ENCODE measurements at places on chromosomes 12 and 14.

DNA sequence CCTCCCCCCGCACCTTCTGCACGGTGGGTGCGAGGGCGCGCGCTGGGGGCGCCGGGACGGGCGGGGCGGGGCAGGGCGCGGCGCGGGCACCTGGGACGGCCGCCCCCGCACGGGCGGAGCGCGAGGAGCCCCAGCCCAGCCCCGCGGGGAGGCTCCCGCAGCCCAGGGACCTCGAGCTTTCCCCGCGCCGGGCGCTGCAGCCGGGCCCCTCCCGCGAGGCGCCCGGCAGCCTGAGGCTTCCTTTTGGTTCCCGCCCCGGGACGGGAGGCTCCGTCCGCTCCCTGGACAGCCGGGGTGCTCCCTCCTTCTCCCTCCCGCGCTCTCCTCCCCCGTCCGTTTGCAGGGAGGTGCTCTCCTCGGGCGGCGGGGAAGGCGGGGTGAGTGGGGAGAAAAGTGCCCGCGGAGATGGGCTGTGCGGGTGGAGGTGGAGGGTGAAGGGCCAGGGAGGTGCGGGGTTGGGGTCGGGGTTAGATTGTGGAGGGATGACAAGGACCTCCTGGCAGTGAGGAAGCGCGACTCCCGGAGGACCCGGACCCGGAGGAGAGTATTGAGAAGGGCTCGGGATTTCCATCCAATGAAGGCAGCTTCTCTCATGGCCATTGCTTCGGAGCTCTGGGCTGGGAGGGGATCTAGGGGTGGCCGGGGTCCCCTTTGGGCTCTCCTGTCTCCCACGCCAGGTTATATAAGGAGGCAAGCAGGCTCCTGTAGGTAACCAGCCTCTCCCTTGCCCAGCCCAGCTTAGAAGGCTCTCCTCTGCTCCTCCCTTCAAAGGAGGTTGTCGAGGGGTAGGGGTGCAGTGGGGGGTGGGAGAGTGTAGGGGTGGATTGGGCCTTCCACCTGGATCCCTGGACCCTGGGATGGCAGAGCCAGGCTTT lies 645 bp downstream of the JDP2 start:
- no peak for DNase-seq

DNA sequence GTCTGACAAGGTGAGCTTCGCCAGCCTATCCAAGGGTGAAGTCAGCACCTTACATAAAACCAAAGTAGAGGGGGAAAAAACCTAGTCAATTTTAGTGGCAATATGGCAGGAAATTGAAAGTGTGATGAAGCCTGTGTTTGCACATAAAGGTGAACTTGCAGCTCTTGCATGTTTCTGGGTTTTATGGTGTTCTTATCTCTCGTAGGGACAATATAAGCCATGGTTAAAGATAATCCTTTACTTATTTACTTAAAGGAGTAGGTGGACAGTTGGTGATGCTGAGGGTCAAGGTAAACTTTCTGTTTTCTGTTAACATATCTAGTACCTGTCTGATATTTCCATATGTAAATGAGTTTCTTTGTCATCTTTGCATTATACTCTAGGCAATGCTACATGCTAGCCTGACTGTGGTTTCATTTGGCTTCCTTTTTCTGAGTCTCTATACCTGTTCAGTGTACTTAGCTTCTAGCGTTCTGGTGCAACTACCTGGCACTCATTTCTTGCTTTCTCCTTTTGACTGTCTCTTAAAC lies 32.8 kb downstream of the CCDC91 start:
- no peak for DNase-seq

GRCh38 chr14:101022121-101022520 lies 118.6 kb upstream of the RTL1 start:
- no peak for DNase-seq

- DNase-seq: no peak
Measured at GRCh38 chr14:58787592-58787991, 149.8 kb downstream of the DACT1 start.

DNA sequence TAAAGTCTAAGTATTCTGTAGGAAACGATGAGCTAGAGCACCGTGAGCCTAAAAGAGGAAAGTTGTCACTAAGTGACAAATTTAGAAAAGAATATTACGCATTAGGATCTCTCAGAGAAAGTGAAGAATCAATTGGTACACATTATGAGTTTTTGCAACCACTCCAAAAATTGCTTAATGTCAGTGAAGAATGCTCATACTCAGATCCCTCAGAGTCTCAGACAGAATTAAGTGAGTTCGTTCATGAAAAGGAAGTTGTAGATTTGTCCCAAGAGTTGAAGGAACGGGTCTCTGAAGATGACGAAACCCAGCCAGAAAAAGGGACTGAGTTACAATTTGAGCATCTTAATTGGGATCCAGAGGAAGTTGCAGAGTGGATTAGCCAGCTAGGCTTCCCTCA lies 1.5 kb downstream of the SAMD15 start:
- DNase-seq: no peak

DNA sequence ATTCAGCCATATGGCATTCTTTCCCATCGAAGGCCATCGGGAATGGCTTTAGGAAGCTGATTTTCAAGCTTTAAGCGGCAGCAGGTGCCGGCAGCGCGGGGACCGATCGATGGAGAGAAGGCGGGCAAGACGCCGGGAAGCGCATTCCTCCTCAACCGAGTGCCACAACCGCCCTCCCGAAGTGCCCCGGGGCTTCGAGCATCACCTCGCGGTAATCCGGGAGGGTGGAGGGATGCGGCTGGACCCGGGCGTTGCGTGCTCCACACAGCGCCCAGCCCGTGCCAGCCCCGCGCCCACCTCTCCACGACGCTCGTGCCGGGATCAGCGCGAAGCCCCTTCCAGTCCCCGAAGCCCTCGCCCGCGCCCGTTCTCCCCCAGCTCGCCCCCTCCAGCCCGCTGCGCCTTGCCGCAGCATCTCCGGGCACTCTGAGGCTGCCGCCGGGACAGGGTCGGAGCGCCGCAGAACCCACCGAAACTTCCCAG lies 3.2 kb downstream of the USP44 start:
- peak; percentile 29 for DNase-seq

GRCh38 chr14:52538623-52539022 lies 13.7 kb downstream of the TXNDC16 start:
- DNase-seq: no peak

DNA sequence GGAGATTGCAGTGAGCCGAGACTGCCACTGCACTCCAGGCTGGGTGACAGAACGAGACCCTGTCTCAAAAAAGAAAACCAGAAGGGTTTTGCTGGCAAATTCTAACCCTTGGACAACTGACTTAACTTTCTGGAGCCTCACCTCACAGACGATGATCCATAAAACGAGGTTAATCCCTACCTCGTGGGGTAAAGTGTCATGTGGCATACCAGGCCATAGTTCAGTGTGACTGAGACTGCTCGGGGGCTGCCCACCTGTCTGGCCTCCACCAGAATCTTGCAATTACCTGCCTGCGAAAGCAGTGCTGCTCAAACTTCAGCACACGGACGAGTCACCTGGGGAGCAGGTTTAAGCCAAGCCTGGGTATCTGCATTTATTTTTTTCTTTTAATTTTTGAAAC lies 26.8 kb downstream of the P2RX4 start:
- no peak for DNase-seq

DNA sequence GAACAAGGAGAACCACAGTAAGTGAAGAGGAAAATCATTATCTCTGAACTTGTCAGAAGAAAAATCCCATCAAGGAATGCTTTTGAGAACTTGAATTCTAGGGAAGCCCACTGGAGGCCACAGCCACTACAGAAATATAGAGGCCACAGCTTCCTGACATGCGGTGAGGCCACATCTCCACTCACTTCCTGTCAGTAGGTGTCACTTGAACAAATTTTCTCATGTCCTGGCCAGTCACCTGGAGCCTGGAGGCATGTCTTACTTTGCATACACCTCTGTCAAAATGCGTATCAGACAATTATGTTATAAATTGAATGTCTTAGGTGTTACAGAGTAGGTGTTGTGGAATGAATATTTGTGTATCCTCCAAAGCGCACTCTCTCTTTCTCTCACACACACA lies 370.3 kb downstream of the DAD1 start:
- peak; percentile 27 for DNase-seq

DNA sequence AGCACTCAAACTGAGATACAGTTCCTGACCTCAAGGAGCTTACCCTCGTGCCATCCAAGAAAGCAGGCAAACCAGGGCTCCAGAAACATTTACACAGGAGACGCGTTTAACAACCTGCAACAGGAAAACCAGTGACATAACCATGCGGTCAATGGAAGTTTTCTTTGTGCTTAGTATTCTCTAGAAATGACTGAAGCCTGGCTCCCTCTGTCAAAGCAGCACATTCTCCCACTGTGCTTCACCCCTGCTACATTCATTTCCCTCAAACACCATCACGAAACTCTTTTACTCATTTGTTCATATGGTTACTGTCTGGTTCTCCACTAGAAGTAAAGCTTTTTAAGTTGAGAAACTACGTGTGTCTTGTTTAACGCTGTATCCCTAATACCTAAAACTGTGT lies 161.3 kb upstream of the CCND2 start:
- no peak for DNase-seq

DNA sequence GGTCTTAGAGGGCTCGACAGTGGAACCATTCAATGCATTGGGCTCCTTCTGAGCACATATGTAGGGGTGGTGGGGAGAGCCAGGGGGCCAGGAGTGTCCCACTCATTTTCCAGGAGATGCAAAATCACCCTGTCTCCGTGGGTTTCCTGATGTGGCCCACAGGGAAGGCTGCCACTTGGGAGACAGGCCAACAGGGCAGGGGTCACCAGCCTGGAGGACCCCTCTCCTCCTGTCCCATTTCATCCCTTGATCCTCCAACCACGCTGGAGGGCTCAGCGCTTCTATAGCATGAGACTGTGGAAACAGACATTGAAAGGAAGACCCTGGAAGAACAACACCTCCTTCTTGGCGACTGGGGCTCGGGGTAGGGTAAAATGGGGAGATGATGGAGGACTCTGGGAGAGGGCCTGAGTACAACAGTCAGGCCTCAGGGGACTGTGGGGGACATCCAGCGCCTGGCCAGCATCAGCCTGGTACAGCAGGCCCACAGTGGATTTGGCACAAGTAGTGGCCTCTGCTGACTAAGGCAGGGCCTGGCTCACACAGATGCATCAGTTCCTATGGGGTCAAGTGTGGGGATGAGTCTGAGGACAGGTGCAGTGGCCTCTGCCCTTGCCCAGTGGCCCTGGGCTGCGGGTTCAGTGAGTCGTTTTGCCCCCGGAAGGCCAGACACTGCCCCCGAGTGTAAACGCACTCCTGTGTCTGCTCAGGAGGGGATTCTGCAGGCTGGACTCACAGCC lies 68.0 kb downstream of the PRIMA1 start:
- DNase-seq: no peak

- no peak for DNase-seq
Measured at GRCh38 chr14:98293576-98293975, 978.4 kb downstream of the BCL11B start.
